AG04450 (cell line): ENCODE measurements at places on chromosomes 13 and 19. TPM values are rescaled to one million over a fixed set of nuclear protein-coding genes. Genes with fewer than 3 reads are reported as not detected.
A peak's percentile ranks its signal among the peaks of the same experiment; 100 is the strongest.

- no peak for DNase-seq
Measured at GRCh38 chr13:80109303-80109702, 231.6 kb downstream of the SPRY2 start.

GRCh38 chr19:1767464-1767933, 14.2 kb downstream of the ONECUT3 start:
- no peak for DNase-seq

PRRG2 gene
- polyA plus RNA-seq: 0.31 and 0.35 TPM in 2 replicates

CGB2 gene
- not detected in 2 replicates for polyA plus RNA-seq

FCAR gene
- polyA plus RNA-seq: not detected in 2 replicates

SPRED3 gene
- polyA plus RNA-seq: 2.5 and 3.6 TPM in 2 replicates

DNA sequence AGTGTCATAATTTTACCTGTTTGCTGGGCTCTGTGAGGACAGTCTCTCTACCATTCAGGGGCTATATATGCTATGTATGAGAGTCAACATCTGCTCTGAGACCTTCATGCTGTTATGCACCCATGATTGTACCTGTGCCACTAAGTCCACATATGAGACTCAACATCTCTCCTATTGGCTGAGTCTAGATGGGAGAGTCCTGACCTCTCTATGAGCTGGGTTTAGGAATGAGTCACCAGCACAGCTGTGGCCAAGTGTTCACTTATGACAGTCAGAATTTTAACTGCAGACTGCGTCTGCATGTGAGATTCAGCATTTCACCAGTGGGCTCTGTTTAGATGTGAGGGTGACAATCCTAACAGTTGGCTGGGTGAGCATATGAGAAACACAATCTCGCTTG, 49.5 kb downstream of the ZNF729 start:
- DNase-seq: no peak

DNA sequence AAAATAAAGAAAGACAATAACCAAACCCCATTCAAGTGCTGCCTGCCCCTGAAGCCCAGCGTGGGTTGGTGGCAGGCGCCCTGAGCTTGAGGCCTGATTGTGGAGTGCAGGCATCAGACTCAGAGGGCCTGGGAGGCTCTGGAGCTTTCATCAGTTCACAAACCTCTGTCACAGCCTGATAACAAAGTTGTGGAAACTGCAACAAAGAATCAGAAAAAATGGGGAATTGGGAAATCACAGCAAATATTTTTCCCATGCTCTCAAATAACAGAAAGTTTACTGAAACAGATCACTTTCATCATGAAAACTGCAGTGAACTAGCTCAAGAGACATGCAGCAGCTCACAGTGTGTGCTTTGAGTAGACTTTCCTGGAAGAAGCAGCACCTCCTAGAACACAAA, 793.6 kb downstream of the UQCRFS1 start:
- no peak for DNase-seq

NECTIN2 gene
- 80.2 and 110 TPM in 2 replicates for polyA plus RNA-seq

GRCh38 chr13:20901668-20902437, 693 bp downstream of the XPO4 start:
- DNase-seq: no peak

GRCh38 chr19:4730740-4731171, 7.1 kb upstream of the DPP9 start:
- no peak for DNase-seq

GRCh38 chr19:41784312-41784711, 12.1 kb upstream of the CEACAM3 start:
- no peak for DNase-seq

ZSCAN4 gene
- not detected in 2 replicates for polyA plus RNA-seq

CYP4F12 gene
- polyA plus RNA-seq: not detected in 2 replicates

DNA sequence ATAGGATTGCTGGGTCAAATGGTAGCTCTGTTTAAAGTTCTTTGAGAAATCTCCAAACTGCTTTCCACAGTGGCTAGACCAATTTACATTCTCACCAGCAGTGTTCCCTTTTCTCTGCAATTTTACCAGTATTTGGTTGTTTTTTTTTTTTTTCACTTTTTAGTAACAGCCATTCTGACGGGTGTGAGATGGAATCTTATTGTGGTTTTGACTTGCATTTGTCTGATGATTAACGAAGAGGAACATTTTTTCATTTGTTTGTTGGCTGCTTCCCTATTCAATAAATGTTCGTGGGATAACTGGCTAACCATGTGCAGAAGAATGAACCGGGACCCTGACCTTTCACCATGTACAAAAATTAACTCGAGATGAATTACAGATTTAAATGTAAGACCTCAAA, 31.2 kb downstream of the CYP4F2 start:
- DNase-seq: no peak

ZIC2 gene
- polyA plus RNA-seq: not detected in 2 replicates

MISP3 gene
- 0.27 and 0.56 TPM in 2 replicates for polyA plus RNA-seq

LILRB3 gene
- polyA plus RNA-seq: not detected in 2 replicates

GRCh38 chr13:91470084-91470621, 71.7 kb downstream of the GPC5 start:
- no peak for DNase-seq

WDR88 gene
- not detected in 2 replicates for polyA plus RNA-seq

- DNase-seq: no peak
Measured at GRCh38 chr13:43301346-43301969, 278.1 kb downstream of the DNAJC15 start.

DNA sequence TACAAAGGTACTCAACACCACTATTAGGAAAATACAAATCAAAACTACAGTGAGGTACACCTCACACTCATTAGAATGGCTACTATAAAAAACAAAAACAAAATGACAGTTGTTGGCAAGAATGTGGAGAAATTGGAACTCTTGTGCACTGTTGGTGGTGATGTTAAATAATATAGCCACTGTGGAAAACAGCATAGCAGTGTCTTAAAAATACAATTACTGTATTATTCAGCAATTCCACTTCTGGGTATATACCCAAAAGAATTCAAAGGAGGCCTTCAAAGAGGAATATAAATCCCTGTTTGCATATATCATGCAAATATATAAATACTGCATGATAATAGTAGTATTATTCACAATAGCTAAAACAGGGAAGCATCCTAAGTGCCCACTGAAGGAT, 66.8 kb downstream of the CDK8 start:
- no peak for DNase-seq

ZNF568 gene
- polyA plus RNA-seq: 7.8 and 8.6 TPM in 2 replicates

GRCh38 chr13:39688699-39689405, 33.4 kb downstream of the COG6 start:
- no peak for DNase-seq

DNA sequence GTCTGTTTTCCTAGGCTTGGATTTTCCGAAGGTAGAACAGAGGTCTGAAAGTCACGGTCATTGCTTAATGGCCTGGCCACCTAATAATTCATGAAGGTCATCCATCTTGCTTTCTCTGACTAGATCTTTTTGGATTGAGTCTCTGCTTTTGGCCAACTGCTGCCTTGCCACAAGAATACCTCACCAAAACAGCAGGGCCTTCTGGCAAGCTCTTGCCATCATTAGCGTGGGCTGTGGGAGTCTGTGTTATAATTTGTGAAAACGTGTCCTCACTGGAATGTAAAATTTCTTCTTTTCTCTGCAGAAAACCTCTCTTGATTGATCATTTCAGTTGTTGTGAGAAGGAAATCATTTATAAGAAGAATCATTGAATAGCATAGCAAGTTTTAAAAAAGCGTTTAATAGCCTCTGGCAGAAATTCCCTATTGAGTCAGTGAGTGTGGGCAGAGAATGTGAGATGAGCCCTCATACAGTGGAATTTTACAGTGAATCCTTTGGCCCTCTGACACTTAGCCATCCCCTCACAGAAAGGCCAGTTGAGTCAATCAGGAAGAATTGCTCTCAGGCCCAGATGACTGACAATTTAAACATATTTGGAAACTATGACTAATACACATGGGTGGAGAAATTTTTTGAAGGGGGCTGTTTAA, 43.2 kb upstream of the ERICH6B start:
- no peak for DNase-seq

DNA sequence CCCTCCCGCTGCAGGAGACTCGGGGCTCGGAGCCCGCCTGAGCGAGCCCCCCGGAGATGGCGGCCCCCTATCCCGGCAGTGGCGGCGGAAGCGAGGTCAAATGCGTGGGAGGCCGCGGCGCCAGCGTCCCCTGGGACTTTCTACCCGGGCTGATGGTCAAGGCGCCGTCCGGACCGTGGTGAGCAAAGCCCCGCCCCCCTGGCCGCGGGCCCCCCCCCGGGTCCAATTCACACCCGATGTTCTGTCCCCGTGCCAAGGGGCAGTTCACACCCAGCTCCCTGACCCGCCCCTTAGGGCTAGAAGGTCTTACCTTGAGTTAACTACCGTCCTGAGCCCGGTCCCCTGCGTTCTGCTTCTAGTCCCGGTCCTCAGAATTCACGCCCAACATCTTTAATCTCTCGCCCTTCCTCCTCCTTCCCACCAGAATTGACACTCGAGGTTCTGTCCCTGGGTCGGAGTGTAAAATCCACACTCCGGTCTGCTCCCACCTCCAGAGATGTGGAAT, 1.4 kb downstream of the NPAS1 start:
- DNase-seq: no peak

ZNF420 gene
- polyA plus RNA-seq: 4.2 and 5.9 TPM in 2 replicates

DNA sequence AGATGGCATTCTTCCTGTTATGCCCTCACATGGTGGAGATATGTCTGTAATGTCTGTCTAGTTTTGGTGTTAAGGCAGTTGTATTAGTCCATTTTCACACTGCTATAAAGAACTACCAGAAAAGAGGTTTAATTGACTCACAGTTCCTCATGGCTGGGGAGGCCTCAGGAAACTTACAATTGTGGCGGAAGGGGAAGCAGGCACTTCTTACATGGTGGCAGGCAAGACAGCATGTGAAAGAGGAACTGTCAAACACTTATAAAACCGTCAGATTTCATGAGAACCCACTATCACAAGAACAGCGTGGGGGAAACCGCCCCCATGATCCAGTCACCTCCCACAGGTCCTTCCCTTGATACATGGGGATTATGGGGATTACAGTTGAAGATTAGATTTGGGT, 3.2 kb downstream of the ZNF441 start:
- DNase-seq: no peak

- DNase-seq: no peak
Measured at GRCh38 chr13:90230311-90230710, 1117.2 kb upstream of the MIR17HG start.

TUBA3C gene
- not detected in 2 replicates for polyA plus RNA-seq

DNA sequence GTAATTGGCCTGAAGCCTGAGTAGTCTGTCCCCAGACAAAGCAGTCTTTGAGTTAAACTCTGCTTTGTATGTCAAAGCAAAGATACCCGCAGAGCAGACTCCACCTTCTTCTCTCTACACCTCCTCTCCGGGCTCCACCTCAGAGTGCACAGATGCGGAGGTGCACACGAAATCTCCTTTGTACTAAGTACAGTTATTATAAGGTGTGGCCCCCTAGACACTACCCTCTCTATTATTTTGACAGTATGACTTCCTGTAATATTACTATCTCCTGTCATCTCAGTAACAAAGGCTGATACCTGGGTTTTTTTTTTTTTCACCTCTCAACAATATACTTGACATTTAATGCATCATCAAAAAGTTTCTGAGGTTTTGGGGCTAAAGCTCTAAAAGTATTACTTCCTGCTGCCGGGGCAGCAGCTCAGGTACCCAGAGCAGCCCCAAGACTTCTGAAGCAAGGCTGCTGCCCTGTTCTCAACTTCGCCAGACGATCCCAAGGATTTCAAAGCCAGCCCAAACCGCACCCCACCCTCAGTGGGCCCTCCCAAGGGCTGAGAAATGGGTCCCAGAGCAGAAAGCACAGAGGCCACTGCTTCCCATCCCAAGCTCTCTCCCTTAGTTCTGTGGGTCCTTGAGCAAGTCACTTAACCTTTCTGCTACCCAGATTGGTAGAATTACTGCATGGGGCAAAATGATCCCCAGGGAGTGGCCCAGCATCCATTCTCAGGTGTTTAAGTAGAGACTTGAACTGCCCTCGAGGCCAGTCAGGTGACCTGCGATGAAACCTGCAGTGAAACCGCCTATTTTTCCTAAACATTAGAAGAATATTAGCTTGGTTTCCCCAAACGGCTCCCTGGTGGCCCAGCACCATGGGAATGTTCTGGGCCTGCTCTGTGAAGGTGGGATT, 180.6 kb downstream of the FOXO1 start:
- no peak for DNase-seq

ANKLE1 gene
- polyA plus RNA-seq: 0.33 and 0.36 TPM in 2 replicates

GARIN5B gene
- polyA plus RNA-seq: not detected in 2 replicates

- DNase-seq: no peak
Measured at GRCh38 chr19:41941410-41942202, 13.4 kb upstream of the ERFL start.

DNA sequence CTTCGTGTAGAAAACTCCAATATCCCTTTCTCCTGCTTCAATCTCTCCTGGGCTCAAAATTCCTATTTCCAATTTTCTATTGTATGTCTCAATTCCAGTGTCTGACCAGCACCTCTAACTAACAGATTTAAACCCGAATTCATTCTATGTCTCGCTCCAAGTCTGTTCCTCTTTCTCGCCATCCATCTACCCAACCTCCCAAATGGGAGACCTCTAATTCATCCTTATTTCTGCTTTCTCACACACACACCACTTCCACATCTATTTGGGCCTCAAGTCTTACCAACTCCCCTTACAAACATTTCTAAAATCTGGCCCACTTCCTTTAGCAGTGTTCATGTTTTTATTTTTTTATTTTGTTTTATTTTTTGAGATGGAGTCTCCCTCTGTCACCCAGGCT, 53.3 kb downstream of the MBD3L2B start:
- DNase-seq: no peak

- no peak for DNase-seq
Measured at GRCh38 chr19:8567522-8568172, 9.6 kb downstream of the MYO1F start.

CCDC169 gene
- polyA plus RNA-seq: 1.3 and 2.2 TPM in 2 replicates

ZNF527 gene
- 3.5 and 4.0 TPM in 2 replicates for polyA plus RNA-seq

TMIGD2 gene
- not detected in 2 replicates for polyA plus RNA-seq

DNA sequence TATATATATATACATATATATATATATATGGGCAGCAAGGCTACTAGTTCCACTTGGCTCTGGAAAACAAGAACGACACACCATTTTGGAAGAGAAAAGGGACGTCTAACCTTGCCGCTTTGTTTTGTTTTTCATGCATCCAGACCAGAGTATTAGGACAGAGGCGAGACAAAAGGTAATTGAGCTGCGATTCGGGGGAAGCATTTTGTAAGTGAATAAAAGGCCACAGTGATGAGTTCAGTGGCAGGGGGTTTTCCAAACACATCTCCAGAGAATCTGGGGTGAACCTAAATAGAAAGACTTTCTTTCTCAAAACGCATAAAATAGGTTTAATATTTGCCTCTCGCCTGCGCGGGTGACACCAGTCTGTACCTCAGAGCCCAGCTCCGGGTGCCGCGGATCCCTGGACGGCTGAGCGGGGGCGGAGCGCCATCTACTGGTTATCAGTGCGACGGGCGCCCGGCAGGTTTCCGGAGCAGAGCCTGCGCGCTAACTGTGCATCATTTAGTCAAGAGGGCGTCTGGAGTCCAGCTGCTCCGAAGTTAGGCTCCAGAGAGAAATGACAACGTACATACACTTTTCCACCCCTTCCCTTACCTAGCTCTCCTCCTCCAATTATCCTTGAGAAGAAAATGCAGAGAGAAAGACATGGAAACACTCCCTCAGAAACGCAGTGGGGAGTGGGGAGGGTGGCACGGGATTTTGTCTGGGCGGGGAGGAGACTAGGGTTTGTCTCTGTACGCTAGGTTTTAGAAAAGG, 262.3 kb downstream of the TBC1D4 start:
- peak; percentile 27 for DNase-seq

C19orf38 gene
- polyA plus RNA-seq: 0.45 and 0.67 TPM in 2 replicates

GRCh38 chr13:95948656-95949055, 104.5 kb downstream of the UGGT2 start:
- no peak for DNase-seq

CPB2 gene
- polyA plus RNA-seq: not detected in 2 replicates

SERP2 gene
- 5.0 and 5.7 TPM in 2 replicates for polyA plus RNA-seq

KCNC3 gene
- polyA plus RNA-seq: not detected in 2 replicates

ZNF28 gene
- polyA plus RNA-seq: 9.8 and 11.3 TPM in 2 replicates
